ENCODE measurements at places on chromosomes 2 and 18.

GRCh38 chr2:147578529-147578928, 266.3 kb upstream of the ACVR2A start:
- no peak for DNase-seq

GRCh38 chr2:223251656-223252229, 199.8 kb downstream of the KCNE4 start:
- no peak for DNase-seq

DNA sequence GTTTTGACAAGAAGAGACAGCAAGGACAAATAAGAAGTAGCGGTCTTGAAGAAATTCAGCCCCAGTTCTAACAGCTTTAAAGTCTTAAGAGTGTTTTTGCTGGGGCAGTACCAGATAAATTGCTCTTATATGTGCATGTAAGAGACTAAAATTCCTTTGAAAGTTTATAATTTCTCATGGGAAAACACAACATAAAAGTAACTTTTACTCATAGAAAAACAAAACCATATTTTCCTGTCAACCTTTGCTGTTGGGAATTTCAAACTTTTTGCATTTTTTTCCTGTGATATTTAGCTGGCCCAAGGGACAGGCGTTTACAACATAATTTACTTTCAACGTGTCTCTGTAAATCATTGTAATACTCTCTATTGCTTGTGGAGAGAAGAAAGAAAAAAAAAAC, 767.8 kb upstream of the ZEB2 start:
- no peak for DNase-seq

DNA sequence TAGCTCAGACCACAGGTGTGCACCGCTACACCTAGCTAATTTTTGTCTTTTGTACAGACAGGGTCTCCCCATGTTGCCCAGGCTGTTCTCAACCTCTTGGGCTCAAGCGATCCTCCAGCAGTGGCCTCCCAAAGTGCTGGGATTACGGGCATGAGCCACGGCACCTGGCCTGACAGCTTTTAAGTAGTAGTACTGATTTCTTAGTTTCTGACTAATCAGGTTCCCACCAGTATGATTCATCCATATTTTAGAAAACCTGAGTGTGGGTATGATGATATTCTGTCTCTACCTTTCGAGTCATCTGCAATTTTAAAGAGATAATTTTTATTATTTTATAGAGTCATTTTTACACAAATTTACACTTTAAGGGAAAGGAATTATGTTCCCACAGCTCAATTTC, 46.4 kb upstream of the GULP1 start:
- no peak for DNase-seq

- DNase-seq = no peak
Observed at GRCh38 chr2:203992509-203992908, 55.9 kb downstream of the ICOS start.

DNA sequence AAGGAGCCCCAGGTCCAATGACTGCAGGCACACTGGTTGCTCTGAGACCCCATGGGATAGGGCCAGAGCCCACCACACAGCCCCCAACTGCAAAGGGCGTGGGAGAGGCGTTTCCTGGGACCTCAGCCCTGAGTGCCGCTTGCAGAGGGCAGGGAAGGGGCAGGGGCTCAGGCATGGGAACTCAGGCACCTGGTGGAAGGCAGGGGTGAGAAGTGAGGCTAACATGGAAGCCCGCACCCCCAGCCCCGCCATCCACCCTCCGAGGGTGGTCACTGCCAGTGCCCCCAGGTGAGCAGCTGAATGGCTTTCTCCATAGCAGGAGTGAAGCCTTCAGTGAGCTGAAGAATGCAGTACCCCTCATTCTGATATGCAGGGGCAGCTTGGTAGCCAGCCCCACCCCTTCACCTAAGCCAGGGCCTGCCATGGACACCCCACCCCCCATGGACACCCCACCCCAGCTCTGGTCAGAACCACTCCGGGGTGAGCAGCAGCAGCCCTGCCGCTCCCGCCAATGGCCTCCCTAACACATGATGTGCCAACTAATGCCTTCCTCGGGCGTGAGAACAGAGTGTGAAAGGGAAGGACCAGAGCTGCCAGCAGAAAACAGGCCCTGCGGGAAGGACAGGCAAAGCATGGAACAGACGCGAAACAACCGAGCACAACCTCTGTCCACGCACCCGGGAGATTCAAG, 6.6 kb downstream of the KIF1A start:
- no peak for DNase-seq

DNA sequence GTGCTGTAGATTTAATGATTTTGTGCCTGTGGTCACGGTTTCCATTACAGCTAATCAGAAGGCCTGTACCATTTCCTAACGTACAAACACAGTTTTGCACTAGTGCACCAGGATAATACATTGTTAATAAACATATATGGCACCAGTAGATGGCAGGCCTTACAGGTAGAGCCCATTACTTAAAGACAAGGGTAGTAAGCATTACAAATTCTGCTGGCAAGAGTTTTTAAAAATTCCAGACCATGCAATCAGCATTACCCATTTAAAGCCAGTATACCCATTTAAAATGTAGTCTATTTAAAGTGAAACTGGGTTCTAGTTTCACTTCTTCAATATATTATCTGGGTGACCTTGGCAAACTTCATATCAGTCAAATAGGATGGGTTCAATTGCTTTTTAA, 224.2 kb downstream of the NUP35 start:
- no peak for DNase-seq

- no peak for DNase-seq
Observed at GRCh38 chr2:170969030-170969429, 40.0 kb downstream of the GORASP2 start.

- no peak for DNase-seq
Observed at GRCh38 chr2:147572622-147573021, 272.2 kb upstream of the ACVR2A start.

DNA sequence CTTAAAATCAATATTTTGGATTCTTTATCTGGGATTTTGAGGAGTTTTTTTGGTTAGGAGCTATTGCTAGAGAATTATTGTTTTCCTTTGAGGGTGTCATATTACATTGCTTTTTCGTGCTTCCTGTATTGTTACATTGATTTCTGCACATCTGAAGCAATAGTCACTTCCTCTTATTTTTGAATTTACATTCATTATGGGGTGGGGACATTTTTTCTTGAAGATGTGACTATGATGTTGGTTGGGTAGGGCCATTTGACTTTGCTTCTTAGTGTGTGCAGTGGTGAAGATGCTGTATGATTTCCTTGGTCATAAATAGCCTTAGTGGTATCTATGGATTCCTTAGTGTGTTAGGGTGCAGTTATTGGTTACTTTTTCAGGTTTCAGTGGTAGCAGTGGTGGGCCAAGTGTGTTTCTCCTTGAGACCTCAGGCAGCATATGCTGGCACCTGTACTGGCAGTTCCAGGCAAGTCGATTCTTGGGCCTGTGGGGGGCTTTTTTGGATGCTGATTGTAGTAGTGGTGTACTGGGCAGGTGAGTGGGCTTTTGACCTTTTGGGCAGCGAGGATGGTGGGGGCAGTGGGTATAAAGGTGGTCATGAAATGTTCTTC, 61.8 kb downstream of the ARHGAP25 start:
- peak; percentile 30 for DNase-seq

- no peak for DNase-seq
Observed at GRCh38 chr2:23690421-23691105, 236.4 kb downstream of the ATAD2B start.

DNA sequence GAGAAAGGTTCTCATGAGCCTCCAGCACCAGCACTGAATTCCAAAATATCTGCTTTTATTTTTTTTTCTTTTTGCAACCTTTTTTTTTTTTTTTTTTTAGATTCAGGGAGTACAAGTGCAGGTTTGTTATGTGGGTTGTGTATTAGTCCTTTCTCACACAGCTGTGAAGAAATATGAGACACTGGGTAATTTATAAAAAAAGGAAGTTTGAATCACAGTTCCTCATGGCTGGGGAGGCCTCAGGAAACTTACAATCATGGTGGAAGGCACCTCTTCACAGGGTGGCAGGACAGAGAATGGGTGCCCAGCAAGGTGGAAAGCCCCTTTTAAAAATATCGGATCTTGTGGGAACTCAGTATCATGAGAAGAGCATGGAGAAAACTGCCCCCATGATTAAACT, 7.9 kb upstream of the TMX3 start:
- no peak for DNase-seq

DNA sequence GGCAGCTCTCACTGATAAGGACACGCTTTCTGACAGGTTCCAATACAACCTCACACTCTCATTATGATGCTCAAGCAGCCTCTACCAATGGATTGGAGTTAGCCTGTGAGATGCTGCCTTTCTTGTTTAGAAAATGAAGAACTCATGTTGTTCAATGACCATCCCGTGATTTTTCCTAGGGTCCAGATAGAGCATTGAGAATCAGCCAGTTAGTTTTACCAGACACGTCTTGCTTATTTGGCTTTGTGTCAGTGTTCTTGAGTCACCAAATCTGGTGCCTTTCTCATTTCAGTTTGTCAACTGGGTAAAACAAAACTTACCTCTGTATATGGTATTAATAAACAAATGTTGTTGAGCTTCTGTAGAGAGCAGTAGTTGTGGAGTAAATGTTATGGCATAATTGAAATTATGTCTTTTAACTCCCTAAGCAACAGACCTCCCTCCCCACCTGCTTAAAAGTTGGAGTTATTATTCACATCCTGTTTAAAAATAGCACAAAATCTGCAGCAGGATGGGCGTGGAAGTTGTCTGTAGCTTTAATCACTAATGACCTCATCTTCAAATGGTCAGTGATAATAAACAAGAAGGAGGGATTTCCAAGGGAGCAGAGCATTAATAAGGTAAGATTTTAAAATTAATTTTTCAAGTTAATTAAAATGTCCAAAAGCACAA, 167.3 kb downstream of the HRH4 start:
- DNase-seq = peak; percentile 49

DNA sequence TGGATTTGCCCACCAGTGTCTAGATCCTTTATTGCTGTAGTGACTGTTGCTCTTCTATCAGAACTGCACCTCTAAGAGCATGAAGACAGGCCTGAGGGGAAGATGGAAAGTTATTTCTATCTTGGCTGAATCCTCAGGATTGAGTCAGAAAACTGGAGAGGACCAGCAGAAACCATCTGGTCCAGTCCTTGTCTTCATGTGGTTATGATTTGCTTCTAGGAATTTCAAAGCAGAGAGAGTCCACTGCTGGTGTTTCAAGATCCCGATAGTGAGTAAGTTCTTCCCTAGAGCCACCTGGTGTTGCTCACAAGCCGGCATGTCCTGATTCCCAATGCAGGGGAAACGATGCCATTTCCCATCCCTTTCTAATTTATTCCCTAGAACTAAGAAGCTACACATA, 84.2 kb downstream of the NCKAP5 start:
- no peak for DNase-seq

DNA sequence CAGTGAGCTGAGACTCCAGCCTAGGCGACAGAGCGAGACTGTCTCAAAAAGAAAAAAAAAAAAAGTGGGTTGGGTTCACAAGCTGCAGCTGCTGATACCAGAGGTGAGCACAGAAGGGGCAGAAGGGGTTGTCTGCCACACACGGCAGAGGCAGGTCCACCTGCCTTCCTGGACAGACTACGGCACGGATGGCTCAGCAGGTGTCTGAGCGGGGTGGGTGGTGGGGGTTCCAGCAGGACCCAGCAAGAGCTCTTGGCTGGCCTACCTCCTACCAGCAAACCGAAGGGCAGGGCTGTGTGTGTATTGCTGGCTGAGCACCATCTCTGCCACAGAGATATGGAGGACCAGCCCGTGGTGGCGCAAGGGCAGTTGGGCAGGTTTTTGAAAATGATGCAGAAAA, 130.4 kb upstream of the ASB18 start:
- DNase-seq = no peak

Data from kidney capillary endothelial cell (primary cell).